ENCODE measurements at places on chromosomes 12 and 14.
A peak's percentile ranks its signal among the peaks of the same experiment; 100 is the strongest.

DNA sequence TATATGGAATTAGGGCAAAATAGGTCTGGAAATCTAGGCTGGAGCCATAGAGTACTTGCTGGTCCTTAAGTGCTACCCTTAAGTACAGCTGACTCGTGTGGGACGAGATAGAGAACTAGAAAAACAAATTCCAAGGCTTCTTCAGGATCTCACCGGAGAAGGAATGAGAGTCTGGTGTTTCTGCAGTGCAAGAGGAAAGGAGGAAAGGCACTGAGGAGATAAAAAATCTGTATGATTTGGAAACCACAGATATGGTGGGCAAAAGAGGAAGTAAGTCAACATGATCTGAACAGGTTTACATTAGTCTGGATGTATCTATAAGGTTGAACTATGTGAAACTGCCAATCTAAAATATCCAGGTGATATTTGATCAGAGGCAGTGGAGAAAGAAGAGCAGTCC lies 134.4 kb upstream of the SOX5 start:
- no peak for DNase-seq

- no peak for DNase-seq
Measured at GRCh38 chr14:32478050-32478449, 149.0 kb downstream of the AKAP6 start.

GRCh38 chr12:123363740-123364531 lies 711 bp downstream of the SBNO1 start:
- no peak for DNase-seq

DNA sequence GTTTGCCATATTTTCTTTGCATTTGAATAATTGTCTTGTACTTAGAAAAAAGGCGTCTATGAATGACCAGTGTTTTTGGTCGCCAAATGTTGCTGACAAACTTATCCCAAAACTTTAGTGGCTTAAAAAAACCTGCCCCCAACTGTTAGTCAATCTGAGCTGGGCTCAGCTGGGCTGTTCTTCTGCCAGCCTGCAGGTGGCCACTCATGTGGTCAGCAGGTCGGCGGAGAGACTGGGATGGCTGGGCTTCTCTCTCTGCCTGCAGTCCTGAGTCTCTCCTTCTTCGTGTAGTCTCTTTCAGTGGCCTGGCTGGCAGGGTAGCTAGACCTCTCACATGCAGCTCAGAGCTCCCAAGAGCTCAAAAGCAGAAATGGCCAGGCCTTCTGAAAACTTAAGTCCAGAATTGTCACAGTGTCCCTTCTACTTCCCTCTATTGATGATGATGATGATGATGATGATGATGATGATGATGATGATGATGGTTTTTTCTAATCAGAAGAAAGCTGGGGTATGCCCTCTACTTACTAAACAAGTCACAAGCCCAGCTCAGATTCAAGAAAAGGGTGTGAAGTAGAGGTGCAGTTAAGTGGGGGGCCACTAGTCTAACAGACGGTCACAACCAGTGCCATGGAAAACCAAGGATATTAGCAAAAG lies 87.9 kb downstream of the PTPN11 start:
- no peak for DNase-seq

- no peak for DNase-seq
Measured at GRCh38 chr12:97335115-97335514, 127.5 kb upstream of the RMST start.

- no peak for DNase-seq
Measured at GRCh38 chr14:104553166-104554087, 26.1 kb upstream of the C14orf180 start.

- DNase-seq, result no peak
Measured at GRCh38 chr14:70086685-70087379, 101.9 kb downstream of the SLC8A3 start.

- no peak for DNase-seq
Measured at GRCh38 chr14:68654471-68654941, 138.4 kb downstream of the ZFP36L1 start.

DNA sequence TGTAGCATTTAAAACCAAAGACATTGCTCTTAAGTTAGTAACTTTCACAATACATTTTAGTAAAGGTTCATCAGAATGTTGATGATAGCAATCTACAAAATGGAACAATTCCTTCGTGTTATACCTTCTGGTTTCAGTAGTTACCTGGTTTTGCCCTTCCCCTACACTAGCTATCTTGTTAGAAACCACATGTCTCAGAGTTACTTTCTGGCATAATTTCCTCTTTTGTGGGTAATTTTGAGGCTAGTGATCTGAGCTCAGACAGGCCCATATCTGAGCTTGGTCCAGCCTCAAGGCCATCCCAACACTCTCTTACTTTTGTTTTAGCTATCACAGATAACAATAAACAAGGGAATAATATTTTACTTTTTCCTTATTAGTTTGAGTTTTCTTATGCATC lies 196.9 kb downstream of the KITLG start:
- no peak for DNase-seq

- DNase-seq, result no peak
Measured at GRCh38 chr14:68369281-68370056, 423.4 kb downstream of the ZFP36L1 start.

- DNase-seq, result no peak
Measured at GRCh38 chr12:28930704-28931103, 218.4 kb upstream of the FAR2 start.

GRCh38 chr14:81396113-81396512 lies 4.0 kb downstream of the STON2 start:
- DNase-seq, result no peak

DNA sequence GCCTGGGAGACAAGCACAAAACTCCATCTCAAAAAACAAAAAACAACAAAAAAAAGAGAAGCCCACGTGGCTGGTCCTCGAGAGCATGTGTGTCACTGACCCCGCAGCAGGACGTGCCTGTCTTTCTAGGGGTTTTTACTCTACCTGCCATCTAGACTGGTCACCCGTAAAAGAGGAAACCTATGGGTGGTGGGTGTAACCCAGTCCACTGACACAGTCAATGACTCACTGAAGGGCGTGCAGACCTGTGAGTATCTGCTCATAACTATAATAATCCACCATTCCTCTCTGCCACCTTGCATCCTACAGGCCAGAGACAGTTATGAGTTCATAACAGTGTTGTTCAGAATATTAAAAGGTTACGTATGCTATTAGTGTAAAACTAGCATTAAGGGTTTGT lies 4.6 kb downstream of the GOLGA3 start:
- no peak for DNase-seq

GRCh38 chr12:27919671-27920235 lies 52.8 kb downstream of the PTHLH start:
- no peak for DNase-seq

DNA sequence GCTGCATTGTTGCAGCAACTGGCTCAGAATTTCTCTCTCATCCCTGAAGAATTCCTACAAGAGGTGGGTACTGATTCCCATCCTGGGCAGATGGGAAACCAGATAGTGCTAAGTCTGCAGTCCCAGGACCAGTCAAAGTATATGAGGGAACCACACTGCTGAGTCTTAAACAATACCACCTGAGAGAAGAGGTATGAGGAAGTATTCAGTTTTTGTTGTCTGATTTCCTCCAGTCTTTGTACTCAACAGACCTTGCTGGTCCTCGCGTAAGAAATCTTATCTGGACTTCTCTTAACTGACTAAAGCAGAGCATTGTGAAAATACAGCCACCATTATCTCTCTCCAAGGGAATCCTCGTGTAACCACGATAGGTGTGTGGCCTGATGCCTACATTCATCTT lies 3.6 kb upstream of the EDDM3A start:
- DNase-seq, result no peak

GRCh38 chr14:68468437-68469207 lies 324.2 kb downstream of the ZFP36L1 start:
- DNase-seq, result peak; percentile 19

- no peak for DNase-seq
Measured at GRCh38 chr14:83164591-83164990, 1630.9 kb upstream of the SEL1L start.

- no peak for DNase-seq
Measured at GRCh38 chr12:74129702-74130101, 407.9 kb upstream of the ATXN7L3B start.

DNA sequence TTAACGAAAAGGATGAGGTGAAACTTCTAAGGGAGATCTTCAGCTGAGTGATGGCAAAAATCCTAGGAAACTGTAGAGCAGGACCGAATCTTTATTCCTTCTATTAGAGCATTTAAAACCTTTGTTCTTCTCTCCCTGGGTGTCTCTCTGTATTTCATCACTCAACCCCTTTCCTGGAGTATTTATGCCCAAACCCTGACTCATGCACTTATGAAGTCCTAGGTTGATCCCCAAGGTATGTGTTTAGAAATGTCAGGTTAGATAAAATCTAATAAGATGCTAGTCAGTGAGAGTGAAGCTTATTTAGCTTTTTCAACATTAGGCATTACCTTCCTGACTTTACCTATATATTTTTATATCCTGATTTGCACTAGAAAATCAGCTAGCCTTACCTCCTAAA lies 239.8 kb upstream of the NPAS3 start:
- DNase-seq, result no peak

DNA sequence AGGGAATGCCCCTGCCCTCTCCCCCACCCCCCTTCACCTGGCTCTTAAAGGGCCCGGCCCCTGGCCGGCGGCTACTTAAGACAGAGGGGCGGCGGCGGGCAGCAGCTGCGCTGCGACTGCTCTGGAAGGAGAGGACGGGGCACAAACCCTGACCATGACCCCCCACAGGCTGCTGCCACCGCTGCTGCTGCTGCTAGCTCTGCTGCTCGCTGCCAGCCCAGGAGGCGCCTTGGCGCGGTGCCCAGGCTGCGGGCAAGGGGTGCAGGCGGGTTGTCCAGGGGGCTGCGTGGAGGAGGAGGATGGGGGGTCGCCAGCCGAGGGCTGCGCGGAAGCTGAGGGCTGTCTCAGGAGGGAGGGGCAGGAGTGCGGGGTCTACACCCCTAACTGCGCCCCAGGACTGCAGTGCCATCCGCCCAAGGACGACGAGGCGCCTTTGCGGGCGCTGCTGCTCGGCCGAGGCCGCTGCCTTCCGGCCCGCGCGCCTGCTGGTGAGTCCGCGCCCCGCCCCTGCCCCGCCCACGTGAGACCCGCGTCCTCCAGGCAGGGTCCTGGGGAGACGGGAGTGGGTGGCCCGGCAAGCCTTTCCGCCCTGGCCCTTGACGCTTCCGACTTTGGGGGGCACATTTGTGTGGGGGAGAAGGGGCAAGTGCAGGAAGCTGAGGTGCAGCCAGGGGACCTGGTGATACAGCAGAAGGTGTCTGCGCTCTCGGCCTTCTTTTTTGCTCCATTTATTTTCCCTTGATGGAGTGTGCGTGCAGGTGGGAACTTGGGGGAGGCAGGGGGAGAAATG lies at the start of gene IGFBP6:
Gene IGFBP6, plus strand, starts transcription at position 104 of the 790 bp plus-strand sequence. Its CDS starts 51 bp downstream, at position 155.
- peak; percentile 61 for DNase-seq

- DNase-seq, result no peak
Measured at GRCh38 chr14:50967790-50968189, 23.5 kb upstream of the PYGL start.

DNA sequence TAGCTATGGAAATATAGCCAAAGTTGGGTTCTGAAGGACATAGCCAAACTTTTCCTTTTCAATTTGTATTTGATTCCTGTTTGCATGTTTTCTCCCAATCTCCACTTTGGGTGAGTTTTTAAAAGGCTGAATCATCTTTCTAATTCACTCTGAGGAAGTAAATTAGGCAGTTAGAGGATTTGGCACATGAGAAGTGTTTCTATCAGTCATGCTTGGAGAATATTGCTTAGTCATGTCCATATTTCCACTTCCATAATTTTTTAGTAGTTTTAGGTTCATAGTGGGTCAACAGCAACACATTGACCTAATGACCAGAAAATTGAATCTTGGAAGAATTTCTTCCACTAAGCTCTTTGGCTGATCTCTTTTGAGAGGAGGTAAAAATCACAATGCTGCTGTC lies 21.8 kb downstream of the IRAK3 start:
- DNase-seq, result no peak

GRCh38 chr12:79521576-79521975 lies 169.2 kb downstream of the PAWR start:
- DNase-seq, result no peak

DNA sequence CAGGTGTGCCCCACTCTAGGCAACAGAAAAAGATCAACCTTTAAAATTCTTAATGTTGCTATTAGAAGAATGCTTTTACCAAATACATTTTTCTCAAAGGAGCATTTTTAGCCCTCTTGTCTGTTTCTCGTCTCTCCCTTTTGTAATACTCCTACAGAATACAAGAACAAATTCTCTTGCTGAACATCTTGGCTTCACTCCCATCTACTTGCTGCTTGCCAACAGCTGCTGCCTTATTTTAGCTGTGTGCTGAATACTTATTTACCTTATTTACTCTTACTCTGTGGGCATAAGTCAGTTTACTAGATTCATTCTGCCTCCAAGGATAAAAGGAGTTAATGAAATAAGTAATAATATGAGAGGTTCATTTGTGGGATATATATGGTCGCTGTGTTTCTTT lies 70.8 kb downstream of the POLR3B start:
- no peak for DNase-seq

DNA sequence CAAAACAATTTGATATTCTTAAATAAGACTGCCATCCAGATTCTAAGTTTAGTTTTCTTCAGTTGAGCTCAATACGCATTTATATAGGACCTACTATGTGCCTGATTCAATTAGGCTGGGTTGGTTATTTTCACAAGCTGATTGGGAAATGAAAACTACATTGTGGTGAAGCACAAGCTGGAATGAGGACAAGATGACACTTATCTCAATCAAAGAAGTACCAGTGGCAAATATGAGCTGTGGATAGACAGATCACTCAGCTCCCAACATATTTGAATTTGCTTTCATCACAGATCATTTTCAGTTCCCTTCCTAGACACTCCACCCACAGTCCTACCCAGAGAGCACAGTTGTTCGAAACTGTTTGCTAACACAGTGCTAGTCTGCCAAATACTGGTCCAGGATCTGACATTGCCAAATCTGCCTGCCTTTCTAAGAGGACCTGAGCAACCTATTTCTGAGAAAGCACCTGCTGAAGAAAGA lies 74.7 kb downstream of the LLPH start:
- no peak for DNase-seq

DNA sequence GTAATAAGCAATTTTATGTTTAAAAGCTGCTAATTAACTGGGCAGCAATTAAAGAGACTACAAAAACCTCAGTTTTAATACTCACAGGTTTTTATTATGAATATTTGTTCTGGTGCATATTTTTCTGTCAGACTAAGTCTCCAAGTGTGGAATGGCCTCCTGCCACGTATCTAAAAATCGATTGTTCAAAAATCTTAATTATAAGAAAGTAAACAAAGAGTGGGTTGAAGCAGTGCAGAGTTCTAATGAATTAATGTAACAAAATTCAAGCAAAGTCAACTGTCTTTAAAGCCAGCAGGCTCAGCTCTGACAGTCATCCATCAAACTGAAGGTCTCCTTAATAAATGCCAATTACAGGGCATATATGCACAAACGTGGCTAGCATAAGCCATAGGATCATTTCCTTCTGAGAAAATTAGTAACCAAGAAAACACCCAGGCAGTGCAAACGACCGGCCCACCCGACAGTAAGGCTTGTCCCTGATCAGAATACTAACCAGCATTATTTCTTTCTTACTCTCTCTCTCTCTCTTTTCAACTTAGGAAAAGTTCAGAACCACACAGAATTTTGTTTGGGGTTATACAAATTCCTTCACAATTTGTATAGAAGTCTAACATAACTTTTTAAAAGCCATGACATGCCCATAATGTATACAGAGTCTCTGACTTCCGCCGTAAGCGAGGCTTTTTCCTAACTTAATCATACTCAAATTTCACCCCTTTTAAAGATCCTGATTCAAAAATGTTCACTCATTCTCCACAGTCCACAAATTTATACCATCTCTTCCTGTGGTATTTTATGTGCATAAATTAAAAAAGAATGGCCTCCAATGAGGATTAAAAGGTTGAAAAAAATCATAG lies 83.8 kb downstream of the SLC25A21 start:
- no peak for DNase-seq

GRCh38 chr12:77089686-77090220 lies 24.4 kb upstream of the E2F7 start:
- no peak for DNase-seq

GRCh38 chr14:69149461-69150244 lies 3.3 kb downstream of the DCAF5 start:
- no peak for DNase-seq
